Brain microvascular endothelial cell (primary cell): ENCODE measurements at places on chromosomes 3 and 15.

DNA sequence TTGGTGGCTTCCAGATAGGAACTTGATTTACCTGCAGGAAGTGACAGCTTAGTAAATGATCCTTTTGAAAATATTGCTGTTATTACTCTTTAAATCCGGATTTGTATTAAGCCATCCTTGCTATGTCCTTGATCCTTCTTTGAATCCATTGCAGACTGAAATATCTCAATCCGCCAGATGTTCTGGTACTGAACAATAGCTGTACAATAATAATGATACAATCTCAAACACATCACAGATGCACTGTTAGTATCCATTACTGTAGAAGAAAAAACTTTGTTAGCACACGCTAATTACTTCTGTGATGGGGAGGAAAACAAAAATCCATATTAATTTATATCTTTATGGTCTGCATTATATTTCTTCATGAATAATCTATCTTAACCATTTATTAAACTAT is 202.3 kb downstream of the CNTN4 start:
- no peak for DNase-seq

GRCh38 chr3:52703341-52703740 is 2.2 kb downstream of the GLT8D1 start:
- no peak for DNase-seq

DNA sequence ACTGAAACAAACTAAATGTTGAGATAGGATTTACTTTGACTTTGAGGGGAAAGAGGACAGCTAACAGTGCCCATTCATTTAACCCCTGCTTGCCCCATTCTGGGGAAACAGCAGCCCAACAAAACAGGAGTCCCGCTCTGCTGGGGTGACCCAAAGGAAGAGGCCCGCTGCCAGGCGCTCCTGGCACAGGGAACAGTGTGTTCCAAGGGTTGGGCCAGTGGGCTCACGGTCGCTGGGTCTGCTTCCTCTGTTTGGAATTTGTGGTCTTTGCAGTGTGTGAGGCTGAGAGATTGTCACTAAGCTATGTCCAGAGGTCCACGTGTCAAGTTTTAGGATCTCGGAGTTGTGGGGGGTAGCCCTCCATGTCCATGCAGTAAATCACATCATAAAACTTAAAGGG is 250.4 kb upstream of the C2CD4B start:
- DNase-seq, result no peak

- no peak for DNase-seq
Observed at GRCh38 chr15:60520013-60520824, 41.3 kb upstream of the ICE2 start.

- no peak for DNase-seq
Observed at GRCh38 chr3:133967992-133968892, 61.5 kb downstream of the SLCO2A1 start.

GRCh38 chr3:39900462-39901002 is 91.1 kb downstream of the MYRIP start:
- DNase-seq, result no peak

- no peak for DNase-seq
Observed at GRCh38 chr15:91142106-91142744, 42.2 kb downstream of the SV2B start.

GRCh38 chr3:155431856-155432570 is 138.5 kb upstream of the STRIT1 start:
- no peak for DNase-seq

GRCh38 chr3:195159814-195160165 is 111.2 kb downstream of the XXYLT1 start:
- no peak for DNase-seq

DNA sequence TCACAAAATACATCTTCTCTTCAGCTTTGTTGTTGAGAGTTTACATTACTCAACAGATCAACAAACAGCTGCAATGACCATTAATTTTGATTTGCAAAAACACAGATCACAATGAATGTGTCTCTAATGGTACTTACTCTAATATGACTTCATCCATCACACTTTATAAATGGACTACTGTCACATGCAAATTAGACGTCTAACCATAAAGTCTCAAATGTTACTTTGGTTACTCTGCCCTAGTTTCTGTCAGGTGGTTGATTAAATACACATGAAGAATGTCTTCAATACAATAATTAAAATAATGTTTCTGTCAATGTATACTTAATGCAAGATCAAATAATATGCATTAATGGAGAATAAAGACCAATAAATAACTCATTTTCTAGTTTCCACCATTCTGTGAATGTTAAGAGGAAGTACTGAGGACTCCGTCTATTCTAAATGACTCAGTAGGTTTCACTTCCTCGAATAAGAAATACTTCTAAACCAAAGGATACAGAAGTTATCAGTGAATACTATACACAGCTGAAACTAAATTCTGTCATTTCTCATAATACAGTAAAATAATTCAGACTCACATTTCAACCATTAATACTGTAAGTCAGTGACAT is 145.8 kb downstream of the CBLB start:
- DNase-seq, result no peak

DNA sequence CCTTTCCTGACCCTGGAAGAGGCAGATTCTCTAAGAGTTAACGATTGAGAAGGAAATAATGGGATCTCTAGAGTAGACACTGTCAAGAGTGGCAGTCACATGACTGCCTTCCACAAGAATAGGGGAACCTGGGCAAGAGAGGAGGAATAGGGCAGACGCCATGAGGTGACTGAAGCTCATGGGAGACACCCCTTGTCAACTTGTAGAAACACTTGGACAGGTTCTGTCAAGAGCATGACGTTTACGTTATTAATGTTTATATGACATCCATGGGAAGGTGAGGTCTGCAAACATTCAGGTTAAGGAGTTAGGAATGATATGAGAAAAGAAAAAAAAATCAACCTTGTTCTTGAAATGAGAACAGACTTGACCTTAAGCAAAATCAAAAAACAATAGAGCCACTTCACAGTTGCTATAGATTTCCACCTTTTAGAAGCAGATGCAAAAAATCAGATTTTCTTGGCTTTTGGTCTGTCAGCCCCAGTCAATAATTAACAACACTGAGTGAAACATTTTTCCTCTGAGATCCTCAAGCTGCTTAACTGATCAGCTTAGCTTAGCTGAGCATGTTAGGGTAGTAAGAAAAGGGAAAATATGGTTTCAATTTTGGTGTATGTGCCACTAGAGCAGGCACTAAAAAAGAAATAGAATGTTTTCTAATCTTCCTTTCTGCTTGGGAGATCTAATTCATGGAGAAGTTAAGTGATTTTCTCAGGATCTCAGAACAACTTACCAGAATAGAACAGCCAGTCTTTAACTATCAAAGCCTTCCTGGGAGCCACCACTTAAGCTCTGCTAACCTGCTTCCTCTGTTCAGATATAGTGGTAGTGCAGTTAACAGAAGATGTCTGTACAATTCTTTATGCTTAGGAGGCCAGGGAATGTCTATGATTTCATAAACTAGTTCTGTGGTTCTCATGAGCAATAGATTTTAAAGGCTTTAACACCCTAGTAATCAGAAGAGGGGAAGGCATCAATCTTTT is 116.9 kb downstream of the B3GALNT1 start:
- DNase-seq, result no peak

GRCh38 chr3:61253756-61254155 is 2.5 kb upstream of the FHIT start:
- no peak for DNase-seq

DNA sequence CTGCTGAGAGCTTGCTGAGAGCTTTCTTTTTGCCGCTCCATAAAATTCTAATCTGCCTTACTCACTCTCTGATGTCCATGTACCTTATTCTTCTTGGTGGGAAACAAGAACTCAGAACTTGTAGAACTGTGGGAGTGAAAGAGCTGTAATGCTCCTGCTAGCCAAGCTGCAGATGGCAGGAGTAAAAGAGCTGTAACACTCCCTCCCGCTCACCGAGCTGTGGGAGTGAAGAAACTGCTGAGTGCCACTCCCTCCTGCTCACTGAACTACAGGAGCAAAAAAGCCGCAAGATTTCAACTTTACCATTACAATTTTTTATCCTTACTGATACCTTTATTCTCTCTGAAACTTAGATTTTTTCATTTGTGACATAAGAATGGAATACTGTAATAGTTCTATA is 199.1 kb downstream of the SI start:
- DNase-seq, result no peak

DNA sequence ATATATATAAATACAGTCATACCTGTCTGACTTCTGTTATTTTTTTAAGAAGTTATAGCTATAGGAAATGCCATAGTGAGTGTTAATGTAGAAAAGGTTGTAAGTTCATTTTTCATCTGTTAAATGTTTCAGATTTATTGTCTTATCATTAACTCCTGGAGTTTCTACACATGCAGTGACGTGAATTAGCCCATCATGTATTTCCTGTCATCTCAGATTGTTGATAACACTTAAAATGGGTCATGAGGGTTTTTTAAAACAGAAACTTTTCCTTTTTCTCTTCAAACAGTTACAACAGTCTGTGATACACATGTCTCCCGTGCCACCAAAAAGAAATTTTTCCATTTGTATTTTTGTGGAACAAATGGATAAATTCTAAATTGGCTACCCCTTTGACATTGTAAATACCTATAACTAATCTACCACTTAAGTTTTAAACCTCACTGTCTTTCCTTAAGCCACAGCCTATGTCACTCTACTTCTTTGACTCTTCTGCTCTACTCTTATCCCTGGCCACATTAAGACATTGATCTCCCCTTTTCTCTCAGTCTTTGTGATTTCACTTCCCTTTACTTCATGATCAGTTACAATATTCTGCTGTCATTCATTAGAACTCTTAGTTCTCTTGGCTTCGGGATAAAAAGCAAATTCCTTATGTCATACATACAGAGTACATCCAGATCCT is 89.1 kb downstream of the NEO1 start:
- no peak for DNase-seq

GRCh38 chr3:88744896-88745295 is 362.5 kb upstream of the EPHA3 start:
- no peak for DNase-seq

DNA sequence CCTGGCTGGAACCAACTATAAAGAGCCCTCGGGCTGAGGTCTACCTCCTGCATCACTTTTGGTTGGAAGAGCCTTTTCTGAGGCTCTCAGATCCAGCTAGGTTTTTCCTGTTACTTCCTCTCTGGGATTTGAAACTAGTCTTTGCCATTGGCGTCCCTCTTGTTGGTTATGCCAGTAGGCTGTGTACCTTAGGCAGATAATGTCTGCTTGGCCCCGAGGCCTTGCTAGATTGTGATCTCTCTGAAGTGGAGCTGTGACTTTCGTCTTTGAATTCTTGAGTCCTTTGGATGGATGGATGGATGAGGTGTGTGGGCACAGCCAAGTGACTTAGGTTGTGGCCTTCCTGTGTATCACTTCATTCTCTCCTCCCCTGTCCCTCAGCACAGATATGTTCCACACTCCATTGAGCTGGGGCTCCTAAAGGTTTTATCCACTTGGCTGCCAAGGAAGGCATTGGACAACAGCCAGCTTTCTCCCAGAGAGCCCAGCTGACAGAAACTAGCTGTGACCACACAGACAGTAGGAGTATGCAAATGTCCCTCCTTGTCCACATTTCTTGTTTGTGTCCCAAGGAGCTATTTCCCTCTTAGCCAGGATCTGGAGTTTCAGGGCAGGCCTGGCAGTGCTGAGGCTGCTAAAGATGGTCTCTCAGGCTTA is 7.9 kb upstream of the DNAJC17 start:
- no peak for DNase-seq

DNA sequence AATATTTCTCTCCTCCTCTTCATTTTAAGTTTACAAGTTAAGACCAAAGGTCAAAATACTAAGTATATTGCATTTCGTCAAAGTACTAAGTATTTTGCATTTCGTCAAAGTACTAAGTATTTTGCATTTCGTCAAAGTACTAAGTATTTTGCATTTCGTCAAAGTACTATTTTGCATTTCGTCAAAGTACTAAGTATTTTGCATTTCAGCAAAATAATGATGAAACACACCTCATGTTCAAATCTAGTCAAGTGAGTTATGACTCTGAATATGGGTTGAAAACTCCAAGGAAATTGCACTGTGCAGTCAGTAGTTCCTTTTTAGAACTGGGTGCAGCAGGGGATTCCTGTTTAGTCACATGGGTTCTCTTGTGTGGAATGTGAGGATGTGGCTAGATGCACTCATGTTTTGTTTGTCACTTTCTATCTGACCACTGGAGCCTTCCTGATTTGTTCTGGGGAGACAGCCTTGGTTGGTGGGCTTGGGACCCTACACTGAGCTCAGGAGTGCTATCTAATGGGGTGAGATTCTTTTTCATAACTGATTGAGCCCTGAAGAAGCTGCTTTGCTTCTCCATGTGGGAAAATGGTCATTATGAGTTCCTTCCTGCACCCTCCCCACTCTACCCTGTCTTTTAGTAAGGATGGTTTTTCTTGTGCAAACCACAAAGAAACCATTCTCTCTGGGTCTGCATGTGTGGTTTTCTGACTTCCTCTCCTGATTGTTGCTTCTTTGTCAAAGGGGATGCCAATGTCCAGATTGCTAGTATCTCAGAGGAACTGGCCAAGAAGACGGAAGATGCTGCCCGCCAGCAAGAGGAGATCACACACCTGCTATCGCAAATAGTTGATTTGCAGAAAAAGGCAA is 73.4 kb downstream of the CCK start:
- peak; percentile 52 for DNase-seq

DNA sequence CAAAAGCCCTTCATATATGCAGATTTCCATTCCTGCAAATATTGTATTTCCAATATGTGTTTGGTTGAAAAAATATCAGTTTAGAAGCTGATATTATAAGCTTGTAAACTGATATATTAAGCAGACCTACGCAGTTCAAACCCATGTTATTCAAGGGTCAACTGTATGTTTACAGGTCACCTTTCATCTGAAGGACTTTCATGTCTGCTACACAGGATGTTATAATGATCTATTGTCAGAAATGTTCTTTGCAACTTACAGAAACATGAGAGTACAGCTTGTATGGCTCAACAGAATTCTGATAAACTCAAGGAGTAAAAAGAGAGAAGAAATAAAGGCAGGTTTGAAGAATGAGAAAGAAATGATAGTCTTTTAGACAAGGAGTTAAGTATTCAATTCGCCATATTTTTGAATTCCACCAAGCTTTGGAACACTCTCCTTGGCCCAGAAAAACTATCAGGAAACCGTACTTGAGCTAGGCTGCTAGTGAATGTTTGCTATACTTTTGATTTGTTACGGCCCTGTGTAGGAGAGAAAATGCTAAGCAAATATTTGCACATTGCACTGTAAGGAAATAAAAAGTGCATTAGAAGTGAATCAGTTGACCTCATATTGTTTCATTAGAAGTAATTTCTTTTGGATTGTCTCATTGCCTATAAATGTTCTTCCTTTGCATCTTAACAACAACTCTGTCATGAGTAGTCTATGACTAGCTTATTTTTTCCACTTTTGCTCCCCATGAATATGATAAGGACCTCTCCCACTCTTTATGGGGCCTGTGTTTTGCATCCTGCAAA is 81.2 kb downstream of the NEK11 start:
- DNase-seq, result no peak

GRCh38 chr15:20376872-20377271 is 164.7 kb downstream of the GOLGA6L6 start:
- no peak for DNase-seq
